Naive thymus-derived CD8-positive, alpha-beta T cell (primary cell): ENCODE measurements at places on chromosomes 7 and 10. TPM values are rescaled to one million over a fixed set of nuclear protein-coding genes. Genes with fewer than 3 reads are reported as not detected.

The PDE1C gene
- total RNA-seq = not detected

GRCh38 chr7:149772956-149773434 lies 393 bp downstream of the ZNF467 start:
- DNase-seq = peak; percentile 36

The MBLAC1 gene
- 5.6 TPM for total RNA-seq

DNA sequence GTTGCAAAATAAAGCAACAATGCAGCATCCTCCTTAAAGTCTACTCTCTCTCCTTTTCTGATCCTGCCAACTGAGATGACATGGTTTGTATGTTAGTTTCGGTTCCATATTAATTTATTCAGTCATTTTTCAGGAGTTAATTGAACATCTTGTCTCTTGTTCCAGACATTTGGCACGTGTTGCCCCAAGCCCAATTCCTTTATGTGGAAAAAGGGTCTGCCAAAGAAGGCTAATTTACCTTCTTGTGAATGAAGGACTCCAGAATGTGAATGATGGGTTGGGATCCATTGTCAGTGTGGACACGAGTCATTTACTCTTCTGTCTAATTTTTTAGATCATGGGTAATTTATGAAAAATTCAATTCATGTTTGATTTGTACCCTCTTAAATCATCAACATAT lies 350.9 kb upstream of the LRGUK start:
- no peak for DNase-seq

The AOAH gene
- 30.2 TPM for total RNA-seq

The NEUROG3 gene
- total RNA-seq = not detected

The PSD gene
- 13.3 TPM for total RNA-seq

The OR2A5 gene
- not detected for total RNA-seq

The FAM24B gene
- total RNA-seq = 16.5 TPM

- no peak for DNase-seq
Observed at GRCh38 chr7:207418-208129, 15.2 kb downstream of the FAM20C start.

DNA sequence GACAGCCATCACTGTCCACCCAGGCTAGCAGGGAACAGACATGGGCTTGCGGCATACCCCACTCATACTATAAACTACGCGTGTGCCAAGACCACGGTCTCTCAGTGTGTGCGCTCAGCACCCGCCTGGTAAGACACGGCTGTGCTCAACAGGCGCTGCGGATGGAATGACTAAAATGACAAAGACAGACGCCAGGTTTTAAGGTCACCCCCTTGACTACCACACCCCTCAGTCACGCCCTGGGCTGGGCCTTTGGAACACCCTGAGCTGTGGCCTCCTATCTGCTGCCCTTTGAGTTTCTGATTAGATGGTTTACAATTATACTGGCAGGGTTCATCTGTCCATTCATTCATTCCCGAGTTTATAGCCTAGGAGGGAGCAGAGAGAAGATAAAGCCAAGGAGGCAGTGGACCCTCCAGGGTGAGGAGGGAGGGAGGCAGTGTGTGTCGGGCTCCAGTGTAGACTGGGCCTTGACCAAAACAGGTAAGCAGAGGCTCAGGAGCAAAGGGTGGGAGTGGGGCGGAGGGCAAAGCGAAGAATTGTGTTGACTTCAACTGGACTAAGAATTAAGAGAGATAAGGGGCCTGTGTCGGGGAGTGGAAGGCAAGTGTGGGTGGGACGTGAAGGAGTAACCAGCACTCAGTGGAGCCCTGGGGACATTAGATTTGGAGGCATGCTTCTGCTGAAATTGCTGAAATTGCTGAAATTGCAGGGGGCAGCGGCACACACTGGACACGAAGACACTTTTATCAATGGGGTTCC lies 35.0 kb downstream of the TNS3 start:
- no peak for DNase-seq

GRCh38 chr7:18128846-18129245 lies 101.2 kb upstream of the PRPS1L1 start:
- DNase-seq = no peak

The ARL3 gene
- total RNA-seq = 3.6 TPM

The UCN3 gene
- not detected for total RNA-seq

The NEUROD6 gene
- total RNA-seq = not detected

DNA sequence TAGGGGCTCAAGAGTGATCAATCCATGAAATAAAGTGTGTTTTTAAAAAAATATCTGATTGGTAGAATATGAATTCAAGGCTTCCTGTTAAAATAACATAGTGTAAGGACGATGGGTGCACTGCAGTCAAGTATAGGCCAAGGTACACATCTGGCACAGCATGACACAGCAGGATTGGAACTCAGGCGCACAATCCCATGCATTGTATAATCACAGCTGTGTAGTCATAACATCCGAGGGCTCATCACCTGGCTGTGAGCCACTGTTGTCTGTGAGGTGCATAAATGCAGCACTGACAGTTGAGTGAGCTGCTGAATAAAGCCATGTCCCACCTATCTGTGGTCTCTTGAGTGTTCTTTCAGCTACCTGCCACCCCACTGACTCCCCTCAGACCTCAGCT lies 142.3 kb upstream of the HPS1 start:
- DNase-seq = no peak

- no peak for DNase-seq
Observed at GRCh38 chr10:29078919-29079318, 210.0 kb upstream of the LYZL1 start.
